ENCODE measurements at places on chromosomes 12 and 14. TPM values are rescaled to one million over a fixed set of nuclear protein-coding genes. Genes with fewer than 3 reads are reported as not detected.

GPR162 gene
- 11.7 TPM for polyA plus RNA-seq

GRCh38 chr14:74299061-74299545 lies 3.6 kb downstream of the ABCD4 start:
- peak; percentile 10 for DNase-seq

GPR68 gene
- polyA plus RNA-seq = 2.8 TPM

- DNase-seq = no peak
Observed at GRCh38 chr12:7395950-7396349, 48.0 kb downstream of the CD163L1 start.

DNA sequence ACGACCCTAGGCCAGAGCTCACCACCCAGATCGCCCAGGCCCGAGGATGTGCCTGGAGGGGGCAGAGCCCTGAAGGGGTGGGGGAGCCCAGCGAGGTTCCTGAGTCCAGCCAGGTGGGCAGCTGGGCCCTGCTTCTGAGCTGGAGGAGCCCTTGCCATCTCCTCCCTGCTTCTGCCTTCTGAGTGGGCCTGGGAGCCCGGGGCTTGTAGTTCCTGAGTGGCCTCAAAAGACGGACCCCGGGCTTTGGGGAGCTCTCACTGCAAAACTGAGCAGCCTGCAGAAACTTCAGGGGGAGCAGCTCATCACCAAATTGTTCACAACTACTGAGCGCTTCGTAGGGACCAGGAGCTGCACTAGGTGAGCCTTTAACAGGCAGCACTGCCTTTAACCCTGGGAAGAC lies 112.1 kb downstream of the NCOR2 start:
- DNase-seq = peak; percentile 46

GRCh38 chr12:15208140-15208539 lies 13.1 kb downstream of the RERG start:
- DNase-seq = no peak

ADAMTS20 gene
- 0.08 TPM for polyA plus RNA-seq

GRCh38 chr14:100896369-100897060 lies 7.0 kb downstream of the RTL1 start:
- DNase-seq = no peak
